Calu3 (cell line): ENCODE measurements at places on chromosomes 5 and 9. TPM values are rescaled to one million over a fixed set of nuclear protein-coding genes. Genes with fewer than 3 reads are reported as not detected.

- H3K27ac ChIP-seq: no peak overlapping the region
- no peaks in the 10 kb centered on the region for H3K27me3 ChIP-seq
- no peak overlapping the region for H3K4me3 ChIP-seq
- H3K36me3 ChIP-seq: no peaks in the 10 kb centered on the region
Measured at GRCh38 chr5:4579679-4580078, 560.5 kb upstream of the ADAMTS16 start.

- H3K27me3 ChIP-seq: no peaks in the 10 kb centered on the region
- no peak for DNase-seq
- H3K4me1 ChIP-seq: peaks cover 15% of the 10 kb centered on the region
Measured at GRCh38 chr5:34570721-34571676, 85.1 kb upstream of the RAI14 start.

DNA sequence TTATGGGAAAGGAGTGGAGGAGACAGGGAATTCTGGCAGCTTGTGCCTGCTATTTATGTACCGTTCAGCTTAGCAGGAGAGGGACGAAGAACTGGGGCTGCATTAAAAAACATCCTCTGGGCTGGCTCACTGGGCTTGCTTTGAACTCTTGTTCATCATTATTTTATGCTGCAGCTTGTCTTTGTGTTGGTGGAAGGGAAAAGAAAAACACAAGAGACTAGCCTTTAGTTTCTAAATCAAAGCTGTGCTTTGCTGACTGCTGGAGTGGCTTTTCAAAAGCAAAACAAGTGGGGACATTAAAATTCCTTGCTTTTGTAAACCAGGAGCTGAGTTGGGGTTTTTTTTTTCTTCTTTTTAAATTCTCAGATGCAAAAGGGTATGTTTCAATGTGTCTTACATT, 5.9 kb upstream of the RGMB start:
- DNase-seq: no peak
- no peak overlapping the region for H3K27ac ChIP-seq
- no peaks in the 10 kb centered on the region for H3K27me3 ChIP-seq

DNA sequence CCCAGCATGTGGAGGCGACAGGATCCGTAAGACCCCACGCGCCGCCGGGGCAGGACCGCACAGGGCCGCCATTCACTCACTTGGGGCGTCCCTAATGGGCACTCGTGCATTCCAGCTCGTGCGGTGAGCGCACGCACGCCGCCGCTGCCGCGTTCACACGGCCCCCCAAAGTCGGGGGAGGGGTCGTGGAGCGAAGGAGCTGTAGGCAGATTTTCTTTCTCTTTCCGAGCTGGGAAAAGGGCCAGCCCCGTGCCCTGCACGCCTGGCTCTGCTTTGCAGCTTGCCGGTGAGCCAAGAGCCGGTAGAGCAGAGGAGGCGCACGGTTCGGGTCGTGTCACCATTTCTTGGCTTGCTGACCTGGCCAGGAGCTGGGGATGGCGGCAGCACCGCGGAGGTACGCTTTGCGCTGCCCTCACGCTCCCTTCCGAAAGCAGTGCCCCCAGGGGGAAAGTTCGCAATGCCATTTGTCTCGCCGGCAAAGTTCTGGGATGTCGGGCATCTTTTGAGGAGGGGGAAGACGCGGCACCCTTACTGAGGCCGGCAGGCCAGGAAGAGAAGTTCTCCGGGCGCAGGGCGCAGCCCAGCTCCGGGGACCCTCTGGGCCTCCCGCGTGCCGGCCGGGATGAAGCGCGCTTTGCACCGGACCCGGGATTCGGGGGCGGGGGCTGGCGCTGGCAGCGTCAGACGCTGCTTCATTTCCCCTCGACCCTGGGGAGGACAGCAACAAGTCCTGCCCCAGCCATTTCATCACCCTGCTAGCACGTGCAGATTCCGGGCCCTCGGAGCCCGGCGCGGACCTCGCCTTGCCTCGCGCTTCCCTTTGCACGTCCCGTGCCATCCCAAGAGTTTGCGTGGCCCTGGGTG, 898 bp downstream of the STC2 start:
- peaks cover 82% of the 10 kb centered on the region for H3K36me3 ChIP-seq
- H3K4me1 ChIP-seq: peaks cover 28% of the 10 kb centered on the region
- DNase-seq: peak; percentile 41
- no peaks in the 10 kb centered on the region for H3K27me3 ChIP-seq
- peak overlapping the region; percentile 93 for H3K27ac ChIP-seq

C5 gene
- 9.2 and 12.3 TPM in 2 replicates for total RNA-seq

DNA sequence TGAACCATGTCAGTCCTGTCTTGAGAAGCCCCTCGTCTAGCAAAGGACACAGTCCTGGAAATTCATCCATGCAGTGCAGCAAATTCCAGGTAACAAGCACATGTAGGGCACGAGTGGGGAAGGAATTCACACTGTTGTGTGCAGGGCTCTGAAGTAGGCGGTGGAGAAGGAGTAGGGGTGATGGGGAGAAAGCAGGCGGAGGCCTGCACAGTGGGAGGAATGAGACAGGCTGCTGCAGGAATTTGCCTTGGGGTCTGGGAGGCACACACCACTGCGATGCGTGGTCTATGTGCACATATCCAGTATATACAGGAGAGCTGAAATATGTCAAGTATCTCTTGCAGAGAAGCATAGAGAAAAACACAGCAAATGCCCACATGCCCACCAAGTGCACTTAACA, 249.2 kb upstream of the IRX2 start:
- no peaks in the 10 kb centered on the region for H3K36me3 ChIP-seq
- H3K4me1 ChIP-seq: no peaks in the 10 kb centered on the region
- no peak overlapping the region for H3K27ac ChIP-seq
- no peak overlapping the region for H3K4me3 ChIP-seq
- no peak for DNase-seq
- no peaks in the 10 kb centered on the region for H3K27me3 ChIP-seq

ANKRD18A gene
- 19.5 and 27.3 TPM in 2 replicates for total RNA-seq

- peak; percentile 56 for DNase-seq
- H3K27me3 ChIP-seq: no peaks in the 10 kb centered on the region
- peaks cover 21% of the 10 kb centered on the region for H3K4me1 ChIP-seq
Measured at GRCh38 chr9:111037708-111038330, 451 bp downstream of the LPAR1 start.

DNA sequence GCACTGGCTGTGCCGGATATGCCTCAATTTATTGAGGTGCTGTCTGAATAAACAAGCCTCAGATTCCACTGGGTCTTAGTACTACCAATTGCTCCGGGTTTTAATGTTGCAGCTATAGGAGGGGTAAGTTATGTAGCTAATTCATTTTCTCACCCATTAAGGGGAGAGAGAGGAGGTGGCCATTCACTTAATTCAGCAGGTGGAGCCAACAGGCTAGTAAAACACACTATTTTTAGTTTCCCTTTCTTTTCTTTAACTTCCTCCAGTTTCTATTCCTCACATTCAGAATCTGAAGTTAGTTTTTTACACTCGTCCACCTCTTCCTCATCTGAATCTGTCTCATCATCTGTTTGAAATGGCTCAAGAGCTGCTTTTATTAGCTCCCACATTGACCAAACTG, 105.6 kb upstream of the CDH10 start:
- no peak overlapping the region for H3K27ac ChIP-seq
- no peak for DNase-seq
- no peaks in the 10 kb centered on the region for H3K36me3 ChIP-seq
- no peaks in the 10 kb centered on the region for H3K27me3 ChIP-seq

DNA sequence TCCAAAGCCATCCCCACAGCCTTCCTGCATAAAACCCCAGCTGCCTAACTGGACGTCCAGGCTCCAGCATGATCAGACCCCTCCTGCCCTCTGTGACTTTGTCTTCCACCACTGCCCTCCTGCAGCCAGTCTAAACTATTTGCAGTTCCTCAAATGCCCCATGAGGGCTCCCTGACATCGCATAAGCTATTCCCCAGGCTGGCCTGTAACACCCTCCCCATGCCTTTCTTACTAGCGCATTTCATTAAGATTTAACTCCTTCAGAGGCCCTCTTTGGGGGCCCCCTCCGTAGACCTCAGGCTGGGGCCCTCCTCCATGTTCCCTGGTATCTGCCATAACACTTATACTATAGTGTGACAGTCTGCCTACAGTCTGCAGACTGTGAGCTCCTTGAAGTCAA, 15.5 kb upstream of the SMIM23 start:
- no peak for DNase-seq
- H3K4me1 ChIP-seq: no peaks in the 10 kb centered on the region
- H3K4me3 ChIP-seq: no peak overlapping the region
- no peak overlapping the region for H3K27ac ChIP-seq
- no peaks in the 10 kb centered on the region for H3K36me3 ChIP-seq
